Uterus (tissue), 4 donors: ENCODE measurements at places on chromosomes 1 and 21. TPM values are rescaled to one million over a fixed set of nuclear protein-coding genes. Genes with fewer than 3 reads are reported as not detected.

MX2 gene
- total RNA-seq, result 6.6 TPM

RNF11 gene
- 36.9 TPM for total RNA-seq

DNA sequence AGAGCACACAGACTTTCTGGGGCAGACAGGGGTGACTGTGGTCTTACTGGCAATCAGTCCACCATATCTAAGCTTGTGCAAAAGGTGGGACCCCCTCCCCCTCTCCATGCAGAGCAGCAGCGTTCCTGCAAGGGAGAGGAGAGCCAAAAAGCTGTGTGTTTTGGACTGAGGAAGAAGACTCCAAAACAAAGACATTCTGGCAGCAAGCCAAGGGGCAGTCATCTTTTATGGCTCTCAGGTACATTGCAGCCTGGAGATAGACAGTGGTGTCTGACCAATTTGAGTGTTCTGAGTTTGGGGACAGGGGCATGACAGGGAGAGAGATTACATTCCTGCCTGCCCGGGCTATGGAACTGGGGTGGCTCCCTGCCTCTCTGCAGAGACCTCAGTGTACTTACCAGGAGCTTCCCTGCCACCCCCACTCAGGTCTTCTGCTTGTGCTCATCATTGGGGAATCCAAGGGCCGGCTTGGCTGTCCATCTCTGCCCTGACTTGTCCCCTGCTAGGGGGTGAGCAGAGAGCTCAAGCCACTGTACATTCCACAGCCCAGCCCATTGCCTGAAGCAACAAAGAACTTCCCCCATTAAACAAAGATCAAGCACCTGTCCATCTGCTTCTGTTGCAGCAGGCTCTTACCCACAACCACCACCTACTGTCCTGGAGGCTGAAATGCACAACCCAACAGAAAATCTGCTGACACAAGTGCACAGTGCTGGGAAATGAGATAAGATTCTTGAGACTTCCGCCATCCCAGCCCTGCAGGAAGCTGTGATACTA, 131.1 kb downstream of the EVI5 start:
- DNase-seq, result no peak
- H3K27ac ChIP-seq, result no peak overlapping the region
- no peaks in the 10 kb centered on the region for H3K4me1 ChIP-seq
- no peaks in the 10 kb centered on the region for H3K27me3 ChIP-seq
- H3K36me3 ChIP-seq, result no peaks in the 10 kb centered on the region

DNA sequence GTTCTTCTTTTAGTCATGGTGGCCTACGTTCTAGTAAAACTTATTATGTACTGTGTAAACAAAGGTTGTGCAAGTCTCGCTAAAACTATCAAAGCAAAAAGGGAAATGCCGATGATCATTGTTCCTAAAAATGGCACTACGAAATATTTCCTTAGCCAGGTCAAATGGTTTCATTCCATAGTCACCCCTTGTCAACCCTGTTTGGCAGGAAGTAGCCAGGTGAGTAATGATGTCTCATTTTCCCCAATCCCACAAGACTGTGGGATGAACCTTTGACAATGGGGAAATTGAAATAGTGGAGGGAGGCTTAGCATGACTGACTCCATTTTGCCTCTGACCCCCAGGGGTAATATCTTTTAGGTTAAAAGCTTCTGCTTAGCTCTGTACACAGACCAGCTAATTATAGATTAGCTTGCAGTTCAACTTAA, 5.6 kb upstream of the REN start:
- H3K27me3 ChIP-seq, result no peaks in the 10 kb centered on the region
- no peak for DNase-seq
- no peak overlapping the region for H3K27ac ChIP-seq
- no peak overlapping the region for H3K4me3 ChIP-seq

GRCh38 chr21:16418642-16419041, 688.9 kb downstream of the USP25 start:
- DNase-seq, result no peak
- H3K4me1 ChIP-seq, result no peaks in the 10 kb centered on the region
- no peaks in the 10 kb centered on the region for H3K36me3 ChIP-seq
- no peaks in the 10 kb centered on the region for H3K27me3 ChIP-seq
- H3K4me3 ChIP-seq, result peak overlapping the region; percentile 39

- H3K27me3 ChIP-seq, result no peaks in the 10 kb centered on the region
- no peak overlapping the region for H3K27ac ChIP-seq
These were observed 4.8 kb downstream of the MGST3 start for GRCh38 chr1:165635823-165636222.

DNA sequence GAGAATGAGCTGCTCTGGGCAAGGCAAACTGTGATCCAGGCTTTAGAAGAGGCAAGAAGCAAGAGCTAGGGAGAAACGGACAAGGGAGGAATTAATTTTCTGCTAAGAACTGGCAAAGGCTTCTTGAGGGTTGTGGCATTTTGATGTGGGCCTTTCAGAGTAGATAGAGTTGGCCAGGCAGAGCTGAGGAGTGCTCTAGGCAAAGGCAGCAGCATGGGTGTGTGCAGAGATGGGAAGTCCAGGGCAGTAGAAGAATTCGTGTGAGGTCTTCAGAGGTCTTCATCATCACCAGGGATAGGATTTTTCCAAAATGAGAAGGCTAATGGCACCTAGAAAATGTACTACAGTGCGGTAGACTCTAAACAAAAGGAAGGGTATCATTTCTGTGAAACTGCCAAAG, 237.8 kb downstream of the LTN1 start:
- no peak overlapping the region for H3K4me3 ChIP-seq
- H3K4me1 ChIP-seq, result peaks cover 10% of the 10 kb centered on the region
- DNase-seq, result no peak
